ENCODE measurements at places on chromosomes 16 and 17.

DNA sequence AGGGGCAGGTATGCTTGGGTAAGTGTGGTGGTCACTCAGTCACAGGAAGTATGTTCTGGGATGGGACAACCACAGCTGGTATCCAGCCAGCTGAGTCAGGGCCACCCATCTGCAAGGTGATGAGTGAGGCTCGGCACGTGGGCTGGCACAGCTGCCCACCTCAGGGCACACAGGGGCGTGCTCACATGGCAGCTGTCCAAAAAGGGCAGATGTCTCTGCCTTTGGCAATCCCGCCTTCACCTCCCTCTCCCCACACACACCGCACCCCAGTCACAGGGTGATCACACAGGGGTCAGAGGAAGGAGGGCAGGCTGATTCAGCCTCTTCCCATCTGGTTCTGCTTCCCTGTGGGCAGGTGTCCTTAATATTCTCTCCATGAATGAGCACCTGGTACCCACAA, 85.9 kb upstream of the TOB1 start:
- no peak for DNase-seq

GRCh38 chr17:38727736-38728135, 2.4 kb upstream of the CISD3 start:
- no peak for DNase-seq

DNA sequence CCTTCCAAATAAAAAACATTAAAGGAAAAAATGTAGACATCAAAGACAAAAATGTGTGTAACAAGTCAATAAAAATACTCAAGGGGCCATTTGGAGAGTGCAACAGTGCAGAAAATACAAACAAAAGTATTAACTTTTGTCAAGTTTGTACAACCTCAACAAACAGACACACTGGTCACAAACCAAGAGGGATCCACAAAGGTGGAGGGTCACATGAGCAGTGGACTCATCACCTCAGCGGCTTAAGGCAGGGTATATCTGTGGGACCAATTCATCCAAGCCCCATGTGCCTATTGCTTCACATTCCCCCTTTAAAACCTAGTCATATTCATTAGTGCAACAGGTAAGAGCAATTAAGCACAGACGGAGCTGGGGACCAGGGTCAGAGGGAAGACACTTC, 45.2 kb downstream of the DCUN1D3 start:
- DNase-seq: no peak

DNA sequence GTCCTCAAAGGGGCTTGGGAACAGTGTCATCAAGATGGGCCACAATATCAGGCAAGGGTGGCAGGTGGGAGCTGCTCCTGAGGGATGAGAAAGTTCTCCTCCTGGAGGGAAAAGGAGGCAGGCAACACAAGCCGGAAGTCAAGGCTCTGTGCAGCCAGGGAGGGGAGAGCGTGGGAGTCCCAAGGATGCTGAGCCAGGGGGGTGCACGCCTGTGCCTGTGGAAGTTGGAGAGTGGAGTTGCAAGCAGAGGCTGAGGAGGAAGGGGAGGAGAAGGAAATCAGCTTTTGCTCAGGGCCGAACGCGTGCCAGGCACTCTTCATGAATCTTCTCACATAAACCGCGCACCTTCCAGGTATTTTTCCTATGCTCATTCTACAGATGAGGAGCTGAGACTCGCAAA, 7.4 kb upstream of the SLC13A2 start:
- no peak for DNase-seq
